HS-27A (cell line): ENCODE measurements at places on chromosomes 2 and 18.

DNA sequence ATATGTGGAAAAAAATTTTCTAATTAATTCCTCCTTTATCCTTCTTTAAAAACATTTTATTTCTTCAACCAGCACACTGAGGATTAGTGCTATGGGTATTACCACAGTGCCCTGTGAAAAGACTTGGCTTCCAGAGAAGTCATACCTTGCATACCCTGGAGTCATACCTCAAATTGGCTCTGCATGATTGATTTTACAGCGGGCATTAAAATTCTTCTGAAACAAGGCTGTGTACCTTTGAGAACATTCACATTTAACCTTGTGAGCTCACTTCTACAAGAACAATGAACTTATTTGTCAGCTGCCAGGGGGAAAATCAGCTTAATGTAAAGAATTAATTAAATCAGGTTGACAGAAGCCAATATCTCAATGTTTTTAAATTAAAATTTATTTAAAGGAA, 44.6 kb downstream of the SLC35F5 start:
- no peak for DNase-seq

- no peak for DNase-seq
These were observed 133.9 kb upstream of the TLK1 start for GRCh38 chr2:171294608-171295007.

DNA sequence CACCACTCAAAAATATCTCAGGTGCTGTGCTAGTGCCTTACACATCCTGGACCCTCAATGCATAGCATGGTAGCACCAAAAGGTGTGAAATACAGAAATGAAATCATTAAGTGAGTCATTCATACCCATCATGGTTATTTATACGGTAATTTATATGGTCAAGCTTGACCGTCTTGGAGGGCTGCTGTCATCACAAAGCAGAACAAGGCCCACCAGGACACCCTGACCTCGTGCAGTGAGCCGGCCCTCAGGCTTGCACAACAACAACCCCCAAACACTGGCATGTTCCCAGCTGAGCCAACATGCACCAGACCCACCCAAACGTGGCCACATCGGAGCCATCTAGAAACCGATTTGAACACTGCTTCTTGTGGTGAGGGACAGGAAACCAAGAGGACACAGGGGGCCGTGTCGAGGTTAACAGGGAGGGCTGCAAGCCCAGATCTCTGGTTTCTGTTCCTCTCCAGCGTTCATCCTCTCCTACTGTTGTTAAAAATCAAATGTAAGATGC, 378.5 kb upstream of the ID2 start:
- no peak for DNase-seq

DNA sequence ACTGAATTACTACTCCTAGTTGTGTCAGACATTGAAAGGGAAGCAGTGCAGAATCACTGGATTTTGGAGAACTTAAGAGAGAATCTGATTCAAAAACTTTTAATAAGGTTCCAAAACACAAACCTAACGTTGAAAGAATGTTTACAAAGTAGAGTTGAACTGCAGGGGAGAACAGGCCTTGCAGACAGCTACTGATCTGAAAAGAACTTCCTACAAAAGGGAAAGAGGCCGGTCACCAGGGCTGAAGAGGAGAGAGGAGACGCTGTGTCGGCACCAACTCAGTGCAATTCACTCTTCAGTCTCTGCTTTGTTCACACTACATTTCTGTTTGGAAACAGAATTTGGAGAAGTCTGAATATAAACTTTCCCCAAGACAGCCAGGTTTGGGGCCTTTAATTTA, 124.0 kb downstream of the GAREM1 start:
- no peak for DNase-seq

DNA sequence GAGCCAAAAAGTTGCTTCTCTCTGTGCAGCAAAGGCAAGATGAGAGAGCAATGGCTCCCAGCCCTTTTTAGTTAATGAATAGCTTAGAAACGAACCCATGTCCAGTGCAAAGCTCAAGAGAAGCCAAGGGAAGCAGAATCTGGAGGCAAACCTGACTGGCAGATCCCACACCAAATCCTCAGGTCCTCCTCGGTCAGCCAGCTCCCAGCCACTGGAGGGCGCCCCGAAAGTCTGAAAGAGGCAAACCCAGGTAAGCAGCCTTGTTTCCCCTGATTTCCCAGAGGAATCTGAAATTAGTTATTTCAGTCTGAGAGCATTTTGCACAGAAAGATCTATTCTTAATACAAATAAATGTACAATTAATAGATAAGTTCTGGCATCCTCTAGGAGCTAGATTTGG, 71.3 kb upstream of the PID1 start:
- no peak for DNase-seq

GRCh38 chr2:196389670-196390069, 218.3 kb upstream of the STK17B start:
- no peak for DNase-seq

DNA sequence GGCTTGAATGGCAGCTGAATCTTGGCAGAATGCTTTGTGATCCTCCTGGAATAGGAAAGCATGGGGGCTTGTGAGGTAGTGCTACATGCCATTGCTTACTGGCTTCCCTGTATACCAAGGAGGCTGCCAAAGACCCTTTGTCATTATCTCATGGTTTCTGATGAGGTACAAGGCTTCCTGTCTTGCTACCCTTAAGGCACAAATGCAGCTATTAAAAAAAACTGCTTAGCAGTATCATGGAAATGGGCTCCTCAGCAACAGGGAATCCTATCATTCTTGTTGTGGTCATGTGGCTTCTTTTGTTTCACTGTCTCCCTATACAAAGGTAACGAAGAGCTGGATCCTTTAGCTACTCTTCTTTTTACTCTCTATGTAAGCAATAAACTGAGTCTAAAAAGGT, 6.6 kb upstream of the KANSL1L start:
- no peak for DNase-seq
